ENCODE measurements at places on chromosomes 12 and 14. TPM values are rescaled to one million over a fixed set of nuclear protein-coding genes. Genes with fewer than 3 reads are reported as not detected.

DNA sequence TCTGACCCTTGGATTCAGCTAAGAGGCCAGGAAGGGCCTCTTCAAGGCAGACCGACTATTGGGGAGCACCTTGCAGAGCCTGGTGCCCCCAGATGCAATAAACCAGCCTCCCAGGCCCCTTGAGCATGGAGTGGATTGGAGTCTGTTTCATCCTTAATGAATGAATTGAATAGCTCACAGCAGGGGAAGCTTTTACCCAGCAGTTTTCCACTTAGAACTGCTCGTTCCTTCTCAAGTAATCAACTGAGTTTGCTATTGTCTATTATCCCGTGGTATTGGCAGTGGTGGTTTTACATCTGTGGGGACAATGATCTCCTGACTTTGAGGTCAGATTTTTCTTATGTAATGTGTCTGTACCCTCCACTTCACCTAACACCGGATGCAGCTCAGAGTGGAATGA is 197.6 kb downstream of the AACS start:
- no peak for DNase-seq

Gene IL22
- total RNA-seq, result not detected

Gene ASB2
- not detected for total RNA-seq

GRCh38 chr14:45084946-45085346 is 1.0 kb downstream of the PRPF39 start:
- DNase-seq, result no peak

DNA sequence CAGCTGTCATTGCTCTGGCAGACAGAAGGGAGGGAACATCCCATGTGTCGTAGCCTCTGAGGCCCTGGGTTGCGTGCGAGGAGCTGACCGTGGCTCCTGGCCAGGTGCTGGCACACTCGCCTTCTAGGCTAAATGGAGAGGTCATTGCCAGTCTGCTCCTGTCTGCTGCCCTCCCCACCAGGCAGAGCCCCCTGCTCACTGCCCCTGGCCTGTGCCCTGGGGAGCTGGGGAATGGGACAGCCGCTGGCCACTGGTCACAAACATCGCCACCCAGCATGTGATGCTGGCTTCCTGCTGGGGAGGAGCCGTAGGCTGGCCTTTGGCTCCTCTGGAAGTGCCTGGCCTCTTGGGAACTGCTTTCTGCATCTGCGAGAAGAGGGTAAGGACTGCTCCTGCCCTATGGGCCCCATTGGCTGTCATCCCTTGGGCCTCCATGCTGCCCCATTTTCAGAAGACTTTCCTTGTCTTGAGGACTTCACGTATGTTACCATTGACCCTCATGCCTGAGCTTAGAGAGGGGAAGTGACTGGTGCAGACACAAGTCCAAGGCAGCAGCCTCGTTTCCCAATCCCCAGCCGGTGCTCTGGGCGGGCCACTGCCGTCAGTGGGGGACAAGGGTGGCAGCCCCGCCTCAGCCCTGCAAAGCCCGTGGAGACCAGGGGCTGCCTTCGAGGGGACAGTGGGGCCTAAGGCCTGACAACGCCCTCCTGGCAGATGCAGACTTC is 2.0 kb upstream of the TNFAIP2 start:
- DNase-seq, result no peak

DNA sequence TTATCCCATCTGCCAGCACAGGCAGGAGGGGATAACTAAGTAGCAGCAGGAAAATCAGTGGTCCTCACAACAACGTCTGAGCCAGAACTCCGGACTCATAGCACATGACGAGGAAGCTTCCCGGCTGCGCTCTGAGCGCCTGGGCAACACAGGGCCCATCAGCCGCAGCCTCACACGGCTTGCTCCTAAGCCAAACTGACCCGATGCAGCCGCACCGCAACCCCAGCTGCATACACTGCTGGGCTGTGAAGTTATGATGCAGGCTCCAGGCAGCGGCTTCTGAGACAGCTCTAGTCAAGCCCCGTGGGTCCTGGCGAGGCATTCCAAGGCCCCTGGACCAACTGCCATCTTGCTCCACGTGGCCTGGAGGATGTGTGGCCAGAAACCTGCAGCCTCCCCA is 28.1 kb downstream of the ZFYVE21 start:
- DNase-seq, result no peak

Gene RAD9B
- total RNA-seq, result 0.66 TPM

Gene MYF6
- total RNA-seq, result not detected

DNA sequence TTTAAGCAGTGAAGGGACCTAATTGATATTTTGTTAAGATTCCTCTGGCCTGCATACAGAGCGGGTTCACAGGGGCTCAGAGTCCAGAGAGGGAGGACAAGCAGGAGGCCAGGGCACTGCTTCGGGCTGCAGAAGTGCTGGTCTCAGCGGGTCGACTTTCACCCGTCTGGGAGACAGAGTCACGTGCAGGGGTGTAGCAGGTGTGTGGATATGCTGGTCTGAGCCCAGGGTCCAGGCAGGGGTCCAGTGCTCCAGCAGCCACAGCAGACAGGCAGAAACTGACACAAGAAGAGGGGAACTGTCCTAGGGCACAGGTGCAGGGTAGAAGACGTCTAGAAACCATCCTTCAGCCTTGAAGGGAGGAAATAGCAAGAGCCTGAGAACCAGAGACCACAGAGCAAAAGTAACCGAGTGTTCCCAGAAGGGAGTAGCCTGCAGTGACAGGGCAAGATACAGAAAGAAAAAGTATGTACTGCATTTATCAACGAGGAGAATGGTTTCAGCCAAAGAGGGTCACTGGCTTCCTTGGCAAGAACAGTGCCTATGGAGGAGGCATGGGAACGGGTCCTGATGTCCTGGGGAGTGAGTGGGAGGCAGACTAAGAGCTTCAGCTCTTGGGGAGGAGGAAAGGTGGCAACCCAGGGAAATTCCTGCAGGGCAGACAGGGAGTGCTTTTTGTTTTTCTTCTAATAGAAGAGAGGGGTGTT is 28.7 kb downstream of the FBXO21 start:
- no peak for DNase-seq

DNA sequence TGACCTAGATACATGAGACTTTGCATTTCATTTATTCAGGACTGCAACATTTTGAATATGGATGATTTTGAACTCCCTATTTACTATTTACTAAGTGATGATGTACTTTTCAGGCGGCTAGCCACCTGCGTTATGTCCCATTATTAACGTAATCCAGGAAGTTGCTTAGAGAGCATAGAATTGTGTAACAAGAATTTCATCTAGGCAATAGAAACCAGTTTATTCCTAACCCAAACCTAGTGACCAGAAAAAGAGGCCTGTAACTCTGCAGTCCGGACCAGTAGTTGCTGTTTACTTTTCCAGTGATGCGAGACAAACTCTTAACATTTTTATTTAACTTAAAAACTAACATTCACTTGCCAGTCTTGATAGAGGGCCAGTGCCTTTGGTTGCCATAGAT is 12.3 kb downstream of the NUDT4 start:
- no peak for DNase-seq

Gene B3GNT4
- total RNA-seq, result not detected

Gene PPP1R12A
- 64.8 TPM for total RNA-seq

GRCh38 chr12:6923851-6924250 is 3.9 kb upstream of the ATN1 start:
- DNase-seq, result no peak

DNA sequence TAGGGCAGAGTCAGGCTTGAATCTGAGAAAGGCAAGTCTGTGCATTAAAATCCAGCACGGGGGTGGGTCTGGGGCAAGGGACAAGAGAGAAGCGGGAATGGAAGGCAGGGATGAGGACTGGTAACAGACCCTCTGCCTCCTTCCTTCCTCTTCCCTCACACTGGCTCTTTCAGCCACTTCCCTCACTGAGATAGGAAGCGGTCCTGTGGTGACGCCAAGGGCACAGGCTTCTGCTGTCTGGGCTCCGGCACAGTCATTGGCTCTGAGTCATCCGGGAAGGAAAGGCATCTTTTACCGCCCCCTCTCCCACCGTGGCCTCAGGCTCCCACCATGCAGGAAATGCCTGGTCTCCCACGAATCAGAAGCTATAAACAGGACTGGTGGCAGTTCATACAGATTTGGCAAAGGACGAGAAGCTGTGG is 70.2 kb downstream of the ETV6 start:
- peak; percentile 71 for DNase-seq

Gene MYO1H
- 0.16 TPM for total RNA-seq

Gene P2RX7
- 3.9 TPM for total RNA-seq

DNA sequence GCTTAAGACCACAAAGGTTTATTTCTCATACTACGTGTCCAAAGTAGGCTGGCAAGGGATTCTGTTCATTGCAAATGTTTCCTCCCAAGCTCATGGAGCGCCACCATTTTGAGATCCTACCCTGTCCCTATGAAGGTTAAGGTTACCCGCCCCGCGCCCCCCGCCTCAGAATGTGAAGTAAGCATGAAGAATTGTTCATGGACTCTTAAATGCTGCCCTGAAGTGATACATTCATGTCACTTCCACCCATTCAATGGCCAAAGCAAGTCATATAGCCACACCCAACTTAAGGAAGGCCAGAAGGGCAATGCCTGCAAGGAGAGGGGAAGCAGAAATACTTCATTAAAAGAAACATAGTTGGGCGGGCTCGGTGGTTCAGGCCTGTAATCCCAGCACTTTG is 4.2 kb downstream of the TMEM253 start:
- no peak for DNase-seq

Gene KLRB1
- total RNA-seq, result 0.80 TPM

GRCh38 chr14:58488550-58488949 is 61.0 kb downstream of the KIAA0586 start:
- DNase-seq, result no peak

DNA sequence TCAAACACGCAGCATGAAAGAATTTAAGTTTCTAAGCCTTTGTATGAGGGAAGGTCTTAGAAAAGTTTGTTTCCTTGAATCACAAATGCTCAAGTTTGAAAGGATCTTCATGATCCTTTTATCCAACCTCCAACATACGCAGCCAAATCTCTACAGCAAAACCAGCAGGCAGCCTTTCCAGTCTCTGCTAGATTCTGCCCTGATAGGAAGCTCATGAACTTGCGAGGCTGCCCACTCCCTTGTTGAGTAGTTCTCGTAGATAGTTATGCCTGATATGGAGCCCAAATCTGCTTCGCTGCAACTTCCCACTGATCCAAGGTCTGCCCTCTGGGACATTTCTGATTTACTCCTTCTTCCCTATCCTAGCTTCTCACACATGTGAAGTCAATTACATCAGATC is 272.9 kb downstream of the EGLN3 start:
- no peak for DNase-seq

- no peak for DNase-seq
Measured at GRCh38 chr14:44981198-44981597, 19.2 kb downstream of the TOGARAM1 start.

DNA sequence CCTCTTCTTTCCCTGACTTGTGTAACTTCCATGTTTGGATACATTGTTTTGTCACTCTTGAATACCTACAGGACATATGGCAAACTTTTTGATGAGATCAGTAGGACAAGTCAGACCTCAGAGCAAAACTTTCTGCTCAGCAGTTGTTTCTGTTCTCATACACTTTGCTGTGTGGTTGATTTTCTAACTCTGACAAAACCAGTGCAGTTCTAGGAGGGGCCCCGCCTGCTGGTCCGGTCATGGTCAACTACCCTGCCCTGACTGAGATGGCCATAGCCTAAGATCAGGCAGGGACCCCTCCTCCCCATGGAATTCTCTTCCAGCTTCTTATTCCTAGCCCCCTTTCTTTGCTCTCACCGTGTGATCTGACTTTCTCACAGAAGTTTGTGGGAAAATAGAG is 92.8 kb downstream of the OTOGL start:
- no peak for DNase-seq

Gene SLCO1A2
- total RNA-seq, result 5.4 TPM

- no peak for DNase-seq
Measured at GRCh38 chr12:131702573-131702877, 8.4 kb upstream of the SFSWAP start.

- DNase-seq, result no peak
Measured at GRCh38 chr12:83121897-83122622, 435.4 kb downstream of the TMTC2 start.

Gene CCDC38
- total RNA-seq, result not detected

- no peak for DNase-seq
Measured at GRCh38 chr14:24908592-24909236, 141.2 kb downstream of the STXBP6 start.

Gene CKAP4
- total RNA-seq, result 30.9 TPM

Gene ADCY6
- 46.7 TPM for total RNA-seq

DNA sequence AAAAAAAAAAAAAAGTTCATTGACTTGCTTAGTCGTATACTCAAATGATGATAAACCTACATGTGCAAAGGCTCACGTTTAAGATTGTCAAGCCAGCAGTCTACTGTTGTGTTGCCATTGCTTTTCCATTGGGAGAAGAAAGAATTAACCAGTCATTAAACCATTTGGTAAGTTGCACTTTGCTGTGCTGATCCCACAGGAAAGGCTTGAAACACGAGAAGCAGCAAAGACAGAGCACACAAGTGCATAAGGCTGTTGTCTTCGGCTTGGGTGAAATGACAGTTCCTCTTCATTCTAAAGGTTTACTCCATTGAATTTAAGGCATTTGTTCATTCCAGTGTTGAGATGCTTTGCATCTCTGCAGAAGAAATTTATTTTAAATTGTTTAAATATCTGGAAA is 50.1 kb downstream of the ZC3H14 start:
- no peak for DNase-seq

GRCh38 chr14:30966415-30967363 is 58.8 kb upstream of the AP4S1 start:
- no peak for DNase-seq
